ENCODE measurements at places on chromosomes 3 and 15. TPM values are rescaled to one million over a fixed set of nuclear protein-coding genes. Genes with fewer than 3 reads are reported as not detected.

The TRIM69 gene
- 5.4 TPM for total RNA-seq

The VEPH1 gene
- total RNA-seq = 5.3 TPM

The CHRNA7 gene
- total RNA-seq = not detected

The SLC28A1 gene
- total RNA-seq = not detected

The PLA2G4D gene
- total RNA-seq = not detected
